ENCODE measurements at places on chromosomes 7 and 10.

DNA sequence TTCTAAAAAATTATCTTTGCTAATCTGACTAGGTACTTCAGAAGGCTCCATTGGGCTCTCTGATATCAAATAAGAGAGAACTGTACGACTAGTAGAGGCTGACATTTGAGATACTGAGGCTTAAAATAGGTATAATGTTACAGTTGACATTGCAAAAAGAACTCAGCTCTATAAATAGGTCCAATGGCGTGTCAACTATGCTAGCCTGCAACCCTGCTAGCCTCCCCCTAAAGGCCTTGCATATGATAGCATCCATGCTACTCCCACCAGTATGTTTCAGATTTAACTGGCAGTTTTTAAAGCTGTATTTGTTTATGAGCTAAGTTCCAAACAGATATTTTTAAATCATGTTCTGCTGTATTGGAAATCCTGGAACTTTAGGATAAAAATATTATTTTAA, at the start of gene PPP1R3A:
Gene PPP1R3A (minus strand): TSS at position 64 of the 400 bp plus-strand sequence. CDS start 13 bp downstream, at position 51.
- no peak for DNase-seq

DNA sequence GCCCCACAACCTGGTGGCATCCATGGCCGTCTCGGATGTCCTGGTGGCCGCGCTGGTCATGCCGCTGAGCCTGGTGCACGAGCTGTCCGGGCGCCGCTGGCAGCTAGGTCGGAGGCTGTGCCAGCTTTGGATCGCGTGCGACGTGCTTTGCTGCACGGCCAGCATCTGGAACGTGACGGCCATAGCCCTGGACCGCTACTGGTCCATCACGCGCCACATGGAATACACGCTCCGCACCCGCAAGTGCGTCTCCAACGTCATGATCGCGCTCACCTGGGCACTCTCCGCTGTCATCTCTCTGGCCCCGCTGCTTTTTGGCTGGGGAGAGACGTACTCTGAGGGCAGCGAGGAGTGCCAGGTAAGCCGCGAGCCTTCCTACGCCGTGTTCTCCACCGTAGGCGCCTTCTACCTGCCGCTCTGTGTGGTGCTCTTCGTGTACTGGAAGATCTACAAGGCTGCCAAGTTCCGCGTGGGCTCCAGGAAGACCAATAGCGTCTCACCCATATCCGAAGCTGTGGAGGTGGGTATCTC, 1.1 kb downstream of the HTR5A start:
- DNase-seq = no peak

GRCh38 chr7:32030904-32031692, 39.1 kb downstream of the PDE1C start:
- no peak for DNase-seq

DNA sequence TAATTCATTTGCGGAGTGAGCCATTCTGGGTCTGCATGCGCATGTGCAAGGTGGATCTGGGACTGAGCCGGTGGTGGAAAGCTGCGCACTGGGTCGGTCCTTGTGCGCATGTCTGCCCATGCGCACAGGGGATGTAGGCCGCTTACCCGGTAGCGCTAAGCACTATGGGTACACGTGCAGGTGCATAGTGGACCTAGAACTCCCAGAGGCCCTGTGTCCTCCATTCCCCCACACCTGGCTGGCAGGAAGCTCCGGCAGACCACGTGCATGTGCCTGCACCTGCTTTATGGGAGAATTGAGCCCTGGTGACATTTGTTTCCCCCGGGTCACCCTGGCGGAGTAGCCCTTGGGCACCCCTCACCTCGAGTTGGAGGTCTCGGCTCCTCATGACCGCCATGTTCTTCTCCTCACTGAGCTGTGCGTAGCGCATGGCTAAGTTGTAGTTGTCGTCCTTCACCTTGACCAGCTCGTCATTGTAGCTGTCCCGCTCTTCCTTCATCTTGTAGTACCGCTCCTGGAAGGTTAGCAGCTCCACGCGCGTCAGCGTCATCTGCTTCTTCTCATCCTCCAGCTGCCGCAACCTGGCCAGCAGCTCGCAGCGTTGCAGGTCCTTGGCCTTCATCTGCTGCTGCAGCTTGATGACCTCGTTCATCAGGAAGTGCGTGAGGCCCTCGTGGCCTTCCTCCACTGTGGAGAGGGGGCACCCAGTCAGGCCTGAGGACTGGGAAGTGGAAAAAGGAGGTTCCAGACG, 99.6 kb downstream of the CARD11 start:
- DNase-seq = no peak

DNA sequence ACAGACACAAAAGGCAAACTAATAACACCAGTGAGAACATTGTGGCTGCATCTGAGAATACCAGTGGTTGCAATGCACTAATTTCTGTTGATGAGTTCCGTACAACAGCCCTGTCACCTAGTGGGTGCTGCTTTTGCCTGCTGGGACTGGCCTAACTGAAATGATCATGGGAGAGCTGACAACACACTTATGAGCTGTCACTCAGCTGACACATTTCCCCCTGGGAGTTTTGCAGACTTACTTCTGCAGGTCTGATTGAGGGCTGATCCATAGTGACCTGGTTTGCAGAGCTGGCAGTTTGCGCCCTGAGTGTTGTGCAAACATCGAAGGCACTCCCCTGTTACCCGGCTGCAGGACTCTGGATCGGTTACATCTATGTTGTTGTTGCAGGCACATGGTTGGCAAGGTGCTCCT, 60.6 kb upstream of the LAMB1 start:
- DNase-seq = no peak

- no peak for DNase-seq
Observed at GRCh38 chr7:16027396-16027795, 340.9 kb upstream of the MEOX2 start.

DNA sequence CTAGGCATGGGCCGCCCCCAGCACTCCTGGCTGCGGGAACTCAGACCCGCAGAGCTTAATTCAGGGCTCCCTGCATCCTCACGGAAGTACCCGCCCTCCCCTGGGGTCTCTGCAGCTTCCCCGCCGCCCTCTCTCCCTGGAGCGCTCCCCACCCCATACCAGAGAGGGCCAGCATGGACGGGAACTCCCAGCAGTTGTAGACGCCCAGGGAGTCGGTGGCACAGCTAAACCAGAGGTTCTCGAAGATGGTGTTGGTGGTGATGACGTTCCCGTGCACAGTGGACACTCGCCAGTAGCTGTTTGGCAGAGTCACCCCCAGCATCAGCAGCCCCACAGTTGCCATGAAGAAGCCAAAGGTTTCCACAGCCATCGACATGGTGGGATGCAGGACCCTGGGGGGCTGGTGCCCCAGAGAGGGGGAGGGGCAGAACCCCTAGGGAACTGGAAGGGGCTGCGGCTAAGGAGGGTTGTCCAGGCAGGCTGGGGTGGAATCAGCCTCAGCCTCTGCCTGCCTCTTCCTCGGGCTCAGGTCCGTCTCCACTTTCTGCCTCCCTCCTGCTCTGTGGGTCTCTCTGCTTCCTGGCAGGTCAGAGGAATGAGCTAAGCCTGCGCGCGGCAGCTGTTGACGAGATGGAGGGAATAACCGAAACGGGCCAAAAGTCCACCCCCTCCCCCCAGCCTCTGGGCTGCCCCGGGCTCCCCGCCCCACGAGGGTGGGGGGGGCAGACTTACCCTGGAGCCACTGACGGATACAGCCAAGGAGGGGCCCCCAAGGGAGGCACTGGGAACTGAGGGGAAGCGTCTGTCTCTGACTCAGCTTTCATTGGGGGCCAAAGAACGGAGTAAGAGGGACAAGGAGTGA, at the start of gene CLDN15:
Gene CLDN15 (minus strand): TSS at position 597 of the 862 bp plus-strand sequence. CDS start 221 bp downstream, at position 376.
- DNase-seq = no peak

DNA sequence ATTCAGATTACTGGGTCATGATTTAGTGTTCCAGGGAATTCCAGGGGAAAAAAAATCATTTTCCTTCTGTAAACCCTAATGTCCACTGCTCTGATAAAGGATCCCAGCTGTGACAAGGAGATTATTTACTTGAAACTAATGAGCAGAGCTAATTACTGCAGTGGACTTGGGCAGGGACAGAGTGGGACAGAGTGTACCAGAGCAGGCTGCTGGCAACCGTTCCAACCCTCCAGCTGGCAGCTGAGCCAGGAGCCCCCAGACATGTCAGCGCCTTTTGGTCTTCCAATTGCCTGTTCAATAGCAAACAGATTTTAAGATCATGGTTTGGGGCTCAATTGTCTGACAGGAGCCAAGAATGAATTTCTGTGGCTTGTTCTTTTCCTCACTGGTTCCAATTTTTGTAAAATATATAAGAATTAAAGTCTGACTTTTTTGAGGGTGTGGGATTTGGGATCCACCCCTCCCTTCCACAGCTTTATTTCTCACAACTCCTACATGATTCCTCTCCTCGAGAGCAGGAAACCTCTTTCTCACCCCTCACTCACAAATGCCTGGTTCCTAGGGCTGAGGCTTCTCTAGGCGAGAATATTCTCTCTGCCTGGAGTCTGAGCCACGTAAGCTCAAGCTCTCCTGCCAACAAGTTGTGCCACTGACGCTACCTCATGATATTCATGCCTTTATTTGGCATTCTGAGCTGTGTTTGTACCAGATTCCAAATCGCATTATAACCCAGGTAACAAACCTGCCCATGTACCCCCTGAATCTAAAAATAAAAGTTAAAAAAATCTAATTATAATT, 20.6 kb upstream of the FAM180A start:
- no peak for DNase-seq

GRCh38 chr7:93544691-93545090, 29.8 kb downstream of the CALCR start:
- no peak for DNase-seq

GRCh38 chr7:35878351-35878750, 77.5 kb downstream of the SEPTIN7 start:
- no peak for DNase-seq

- no peak for DNase-seq
Observed at GRCh38 chr7:37927773-37928444, 7.5 kb downstream of the EPDR1 start.

DNA sequence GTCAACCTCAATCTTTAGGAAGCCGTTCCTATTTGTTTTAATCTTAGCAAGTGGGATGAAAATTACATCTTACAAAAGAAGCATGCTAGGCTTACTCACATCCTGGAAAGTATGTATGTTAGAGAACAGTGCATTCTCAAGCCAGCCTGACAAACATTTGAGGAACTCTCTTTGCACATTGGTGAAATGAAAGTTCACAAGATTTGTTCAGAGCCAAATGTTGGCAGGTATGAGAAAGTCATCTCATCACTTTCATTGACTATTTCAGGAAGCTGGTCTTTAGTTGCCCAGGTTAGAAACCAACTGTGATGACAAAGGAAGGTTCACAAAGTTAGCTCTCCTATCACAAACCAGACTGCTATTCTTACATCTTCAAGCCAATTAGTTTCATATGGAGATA, 57.1 kb downstream of the ABCB1 start:
- no peak for DNase-seq

- no peak for DNase-seq
Observed at GRCh38 chr10:29962166-29962850, 97.1 kb downstream of the JCAD start.

DNA sequence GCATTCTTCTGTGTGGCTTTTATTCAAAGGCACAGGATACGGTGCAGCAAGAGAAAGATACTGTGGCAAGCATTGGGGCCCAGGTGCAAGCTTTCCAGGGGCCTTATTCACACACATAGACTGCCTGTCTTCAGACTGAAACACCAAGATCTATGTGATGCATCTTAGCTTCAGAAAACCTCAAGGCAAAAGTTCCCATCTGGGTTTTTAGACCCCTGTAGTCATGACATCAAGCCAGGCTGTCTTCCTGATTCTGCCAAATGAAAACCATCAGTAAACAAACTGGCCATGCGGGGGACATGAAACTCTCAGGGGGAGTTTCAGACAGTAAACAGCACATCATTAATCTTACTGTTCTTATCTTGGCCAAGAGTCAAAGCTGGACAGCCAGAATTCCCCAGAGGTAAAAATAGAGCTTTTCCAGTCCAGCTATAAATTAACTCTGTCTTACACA, 9.8 kb downstream of the AGBL3 start:
- DNase-seq = no peak

GRCh38 chr7:140214075-140214684, 37.4 kb upstream of the KDM7A start:
- DNase-seq = no peak

DNA sequence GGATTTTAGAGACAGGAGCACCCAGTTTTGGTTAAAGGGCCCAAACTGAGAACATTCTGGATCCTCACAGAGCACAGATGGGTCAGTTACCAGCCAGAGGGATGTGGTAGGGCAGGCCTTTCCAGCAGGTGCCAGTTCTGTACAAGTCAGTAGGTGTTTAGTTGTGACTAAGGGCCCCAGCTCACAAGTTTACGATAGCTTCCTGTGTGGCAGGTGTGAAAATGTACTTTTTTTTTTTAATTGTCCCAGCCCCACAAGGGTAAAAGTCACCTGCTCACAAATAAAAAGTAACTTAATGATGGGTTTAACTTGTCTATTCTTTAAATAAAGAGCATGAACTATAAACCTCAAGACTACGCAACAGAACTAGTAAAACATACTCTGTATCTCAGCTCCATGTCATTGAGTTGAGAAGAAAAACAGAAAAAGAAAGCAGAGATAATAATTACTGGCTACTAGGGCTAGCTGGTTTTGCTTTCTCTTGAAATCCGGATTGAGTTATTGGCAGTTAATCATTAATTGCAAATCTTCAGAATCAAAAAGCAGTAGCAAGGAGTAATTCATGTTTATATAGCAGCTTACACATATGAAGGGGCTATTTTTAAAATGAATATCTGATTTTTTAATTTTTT, 15.4 kb downstream of the NFE2L3 start:
- DNase-seq = no peak

- no peak for DNase-seq
Observed at GRCh38 chr10:6195846-6196245, 6.9 kb upstream of the PFKFB3 start.

- no peak for DNase-seq
Observed at GRCh38 chr10:1591045-1591444, 146.3 kb downstream of the ADARB2 start.

GRCh38 chr7:44796034-44796503, 412 bp upstream of the PPIA start:
- no peak for DNase-seq

DNA sequence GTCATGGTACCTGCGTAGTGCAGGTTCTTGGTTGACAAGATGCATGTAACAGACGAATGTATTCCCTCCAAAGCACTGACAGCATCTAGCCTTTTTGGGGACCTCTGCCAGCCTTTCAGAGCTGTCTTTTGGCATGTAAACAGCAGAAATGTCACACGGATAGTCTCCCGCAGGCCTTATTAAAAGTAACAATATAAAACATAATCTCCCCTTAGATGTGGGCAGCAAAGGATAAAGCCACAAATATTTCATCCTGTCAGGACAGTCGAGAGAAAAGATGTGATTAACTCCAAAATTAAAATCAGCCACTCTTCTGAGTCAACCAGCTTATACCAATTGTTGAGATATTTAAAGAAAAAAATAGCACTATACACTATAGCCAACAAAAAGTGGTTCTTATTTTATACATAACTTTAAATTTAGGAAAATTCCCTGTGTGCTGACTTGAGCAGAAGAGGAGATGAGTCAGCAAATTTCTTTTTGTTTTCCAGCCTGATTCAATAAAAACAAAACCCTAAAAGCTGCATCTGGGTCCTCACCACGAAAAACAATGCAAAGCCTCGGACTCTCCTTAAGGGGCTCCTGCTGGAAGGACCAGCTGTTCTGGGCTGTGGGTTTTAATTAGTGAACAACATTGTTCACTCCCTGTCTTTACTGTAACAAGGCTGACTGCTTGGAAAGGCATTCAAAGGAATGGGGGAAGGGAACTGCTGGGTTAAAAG, 240.2 kb downstream of the ADAM12 start:
- DNase-seq = no peak

- peak; percentile 43 for DNase-seq
Observed at GRCh38 chr7:43362652-43363034, 220.3 kb upstream of the STK17A start.

All from MG63 (cell line).